ENCODE measurements at places on chromosomes 2 and 18.

DNA sequence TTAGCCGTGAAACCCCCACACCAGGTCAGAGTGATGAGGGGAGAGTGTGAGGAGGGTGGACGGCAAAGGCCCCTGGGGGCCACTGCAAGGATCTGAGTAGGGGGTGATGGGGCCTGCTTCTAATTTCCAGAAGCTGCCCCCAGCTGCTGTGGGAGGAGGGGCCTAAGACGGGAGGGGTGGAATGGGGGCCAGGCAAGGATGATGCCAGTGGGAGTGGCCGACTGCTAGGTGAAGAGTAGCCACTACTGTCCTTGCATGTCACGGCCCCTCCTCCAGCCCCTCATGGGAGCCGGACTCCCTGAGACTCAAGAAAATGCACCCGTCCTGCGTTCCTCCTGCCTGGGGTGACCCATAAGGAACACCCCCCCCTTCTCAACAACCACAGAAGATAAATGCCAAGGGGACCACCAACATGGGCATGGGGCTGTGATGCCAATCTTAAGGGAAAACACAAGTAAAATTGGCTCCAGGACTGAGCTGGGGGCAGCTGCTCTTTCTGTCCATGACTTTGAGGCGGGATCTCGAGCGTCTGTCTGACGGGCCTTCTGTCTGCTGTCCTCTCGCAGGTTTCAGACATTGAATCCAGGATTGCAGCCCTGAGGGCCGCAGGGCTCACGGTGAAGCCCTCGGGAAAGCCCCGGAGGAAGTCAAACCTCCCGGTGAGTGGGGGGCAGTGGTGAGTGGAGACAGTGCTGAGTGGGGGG is 24.2 kb upstream of the PRLH start:
- no peak for DNase-seq

DNA sequence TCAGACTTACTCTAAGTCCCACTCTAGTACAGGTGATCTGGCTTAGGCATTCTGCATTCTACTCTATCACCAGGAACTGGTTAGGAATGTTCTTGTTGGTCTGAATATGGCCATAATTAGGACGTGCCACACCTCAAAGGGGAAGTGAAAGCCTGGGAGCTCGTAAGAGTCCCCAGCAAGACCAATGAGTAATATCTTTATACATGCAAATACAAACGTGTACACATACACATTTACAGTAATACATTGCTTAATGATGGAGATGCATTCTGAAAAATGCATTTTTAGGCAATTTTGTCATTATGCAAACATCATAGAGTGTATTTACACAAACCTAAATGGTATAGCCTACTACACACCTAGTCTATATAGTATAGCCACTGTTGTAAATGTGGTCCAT is 19.5 kb upstream of the ERCC3 start:
- no peak for DNase-seq

- DNase-seq, result no peak
Observed at GRCh38 chr2:31933066-31933465, 77.7 kb downstream of the MEMO1 start.

DNA sequence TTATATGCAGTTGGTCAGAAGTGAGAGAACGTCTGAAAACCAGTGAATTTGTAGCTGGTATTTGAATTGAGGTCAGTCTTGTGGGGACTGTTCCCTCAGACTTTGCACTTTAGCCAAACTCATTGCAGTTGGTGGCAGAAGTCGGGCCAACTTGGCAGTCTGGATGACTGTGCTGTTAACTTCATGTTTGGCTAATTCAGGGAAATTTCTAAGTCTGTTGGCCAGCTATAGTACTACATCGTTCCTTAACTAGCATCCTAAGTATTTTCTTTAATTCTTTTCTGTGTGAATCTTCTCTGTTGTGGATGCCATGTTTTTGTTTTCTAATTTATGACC is 806.8 kb upstream of the GCFC2 start:
- DNase-seq, result no peak

DNA sequence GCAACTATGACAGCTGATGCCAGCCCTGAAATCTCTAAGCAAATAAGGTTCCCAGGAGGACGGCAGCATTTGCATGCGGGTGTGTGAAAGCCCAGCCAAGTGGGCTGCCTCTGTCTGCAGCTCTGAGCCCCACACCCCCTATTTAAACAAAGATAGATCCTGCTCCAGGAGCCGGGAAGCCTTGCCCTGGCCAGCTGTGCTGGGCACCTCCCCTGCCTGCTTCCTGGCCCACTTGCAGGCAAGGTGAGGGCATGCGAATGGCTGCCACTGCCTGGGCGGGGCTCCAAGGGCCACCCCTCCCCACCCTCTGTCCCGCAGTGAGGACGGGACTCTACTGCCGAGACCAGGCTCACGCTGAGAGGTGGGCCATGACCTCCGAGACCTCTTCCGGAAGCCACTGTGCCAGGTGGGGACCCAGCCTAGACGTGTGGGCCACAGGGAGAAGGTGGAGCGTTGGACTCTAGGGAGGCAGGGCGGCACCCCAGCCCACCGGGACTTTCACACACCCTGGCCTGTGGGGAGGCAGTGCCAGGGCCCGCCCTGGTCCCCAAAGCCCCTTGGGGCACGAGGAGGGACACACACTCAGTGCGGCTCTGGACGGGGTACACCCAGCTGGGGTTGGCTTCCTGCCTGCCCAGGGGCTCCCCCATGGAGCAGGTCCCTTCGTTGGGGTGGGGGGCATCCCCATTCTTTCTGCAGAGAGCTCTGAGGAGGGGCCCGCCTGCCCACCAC is at the start of gene ANO7:
Gene ANO7 (plus strand): TSS at position 317 of the 732 bp plus-strand sequence. CDS start 1,387 bp downstream, outside the sequence.
- DNase-seq, result no peak

- no peak for DNase-seq
Observed at GRCh38 chr2:211900000-211900399, 638.6 kb downstream of the ERBB4 start.

- DNase-seq, result no peak
Observed at GRCh38 chr2:39696838-39697237, 31.1 kb downstream of the TMEM178A start.

- peak; percentile 78 for DNase-seq
Observed at GRCh38 chr2:96159084-96159830, 14.0 kb upstream of the DUSP2 start.

DNA sequence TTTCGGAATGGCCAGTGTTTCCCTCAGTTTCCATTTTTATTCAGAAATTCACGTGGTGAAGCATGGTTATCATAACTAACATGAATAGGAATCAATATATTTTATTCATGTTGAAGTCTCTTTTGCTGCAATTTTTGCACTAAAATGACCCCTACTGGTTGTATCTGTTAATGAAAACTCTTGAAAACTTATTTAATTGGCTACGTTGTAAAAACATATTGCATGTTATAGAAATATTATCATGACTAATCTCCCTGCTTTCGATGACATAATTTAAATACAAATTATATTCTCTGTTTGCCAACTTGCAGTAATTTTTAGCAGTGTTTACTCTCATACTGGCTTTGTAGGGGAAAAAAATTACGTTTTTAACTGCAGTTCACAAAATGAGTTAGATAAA is 3.5 kb downstream of the CRIM1 start:
- DNase-seq, result peak; percentile 44

GRCh38 chr18:25497151-25497794 is 145.3 kb upstream of the ZNF521 start:
- no peak for DNase-seq

- DNase-seq, result no peak
Observed at GRCh38 chr18:312415-312814, 44.6 kb upstream of the THOC1 start.

- DNase-seq, result no peak
Observed at GRCh38 chr2:167345559-167345958, 457.3 kb downstream of the XIRP2 start.

- DNase-seq, result peak; percentile 76
Observed at GRCh38 chr2:68253219-68254068, 1.1 kb upstream of the PPP3R1 start.

DNA sequence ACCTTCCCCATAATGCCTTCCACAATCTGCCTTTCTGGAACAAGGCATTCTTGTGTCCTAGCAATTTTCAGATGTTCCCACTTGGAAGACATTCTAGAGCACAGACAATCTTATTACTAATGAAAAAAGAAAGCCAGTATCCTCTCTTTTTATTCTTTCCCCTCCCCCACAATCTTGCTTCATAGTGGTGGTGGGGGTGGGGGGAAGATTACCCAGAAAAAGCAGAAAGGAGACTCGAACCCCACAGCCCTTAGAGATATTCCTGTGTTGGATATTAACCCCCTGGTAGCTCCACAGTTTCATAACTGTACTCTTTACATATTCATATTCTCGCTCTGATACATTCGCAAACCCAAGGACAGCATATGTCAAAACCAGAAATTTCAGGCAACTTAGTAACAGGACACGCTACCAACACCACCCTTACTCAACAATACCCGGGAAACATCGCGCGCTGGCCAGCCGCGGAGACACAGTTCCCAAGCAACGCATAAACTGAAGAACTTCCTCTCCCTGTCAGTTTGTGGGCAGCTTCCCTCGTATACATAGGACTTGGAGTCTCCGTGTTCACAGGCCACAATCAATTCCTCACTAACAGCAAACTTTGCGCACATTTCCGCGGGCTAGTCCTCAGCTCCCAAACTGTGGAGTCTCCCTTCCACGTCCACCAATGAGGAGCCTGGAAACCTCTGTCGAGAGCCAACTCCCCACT is 793 bp downstream of the NR4A2 start:
- DNase-seq, result peak; percentile 85

- no peak for DNase-seq
Observed at GRCh38 chr2:56082665-56083064, 101.1 kb upstream of the CCDC85A start.

GRCh38 chr2:169928463-169928864 is 101.2 kb downstream of the UBR3 start:
- DNase-seq, result no peak

- peak; percentile 61 for DNase-seq
Observed at GRCh38 chr2:162072181-162072702, 1.8 kb downstream of the DPP4 start.

Data from activated CD4-positive, alpha-beta T cell treated with anti-CD3 and anti-CD28 coated beads, Interleukin-2, amount 10 ng/mL, durations not matched to agents 24 days and 14 days (primary cell).